Cortex of kidney (tissue), 1 donor: ENCODE measurements at places on chromosomes 11 and 22.

GRCh38 chr11:130480711-130481140 lies 32.3 kb downstream of the ADAMTS15 start:
- no peak for DNase-seq

GRCh38 chr11:16817351-16817750 lies 78.9 kb downstream of the C11orf58 start:
- no peak for DNase-seq

DNA sequence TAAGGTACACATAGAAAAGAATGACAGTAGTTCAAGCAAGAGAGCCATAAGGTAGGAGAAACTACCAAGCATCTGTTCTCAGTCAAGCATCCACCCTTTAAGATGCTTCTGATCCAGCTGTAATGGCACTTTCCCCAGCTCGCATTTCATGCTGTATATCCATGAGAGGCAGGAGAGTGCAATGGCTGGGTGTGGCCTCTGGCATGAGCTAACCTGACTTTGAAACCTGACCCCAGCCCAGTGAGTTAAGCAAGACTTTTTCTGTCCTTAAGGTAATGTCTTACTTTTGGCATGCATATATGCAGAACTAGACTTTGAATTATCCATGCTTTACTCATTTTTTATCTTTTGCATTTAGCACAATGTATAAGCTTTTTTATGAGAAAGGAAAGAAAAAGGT lies 79.8 kb upstream of the CNTN5 start:
- no peak for DNase-seq

GRCh38 chr11:109668973-109669634 lies 247.1 kb downstream of the C11orf87 start:
- DNase-seq = no peak

- no peak for DNase-seq
Measured at GRCh38 chr11:15158351-15159015, 43.8 kb downstream of the INSC start.

DNA sequence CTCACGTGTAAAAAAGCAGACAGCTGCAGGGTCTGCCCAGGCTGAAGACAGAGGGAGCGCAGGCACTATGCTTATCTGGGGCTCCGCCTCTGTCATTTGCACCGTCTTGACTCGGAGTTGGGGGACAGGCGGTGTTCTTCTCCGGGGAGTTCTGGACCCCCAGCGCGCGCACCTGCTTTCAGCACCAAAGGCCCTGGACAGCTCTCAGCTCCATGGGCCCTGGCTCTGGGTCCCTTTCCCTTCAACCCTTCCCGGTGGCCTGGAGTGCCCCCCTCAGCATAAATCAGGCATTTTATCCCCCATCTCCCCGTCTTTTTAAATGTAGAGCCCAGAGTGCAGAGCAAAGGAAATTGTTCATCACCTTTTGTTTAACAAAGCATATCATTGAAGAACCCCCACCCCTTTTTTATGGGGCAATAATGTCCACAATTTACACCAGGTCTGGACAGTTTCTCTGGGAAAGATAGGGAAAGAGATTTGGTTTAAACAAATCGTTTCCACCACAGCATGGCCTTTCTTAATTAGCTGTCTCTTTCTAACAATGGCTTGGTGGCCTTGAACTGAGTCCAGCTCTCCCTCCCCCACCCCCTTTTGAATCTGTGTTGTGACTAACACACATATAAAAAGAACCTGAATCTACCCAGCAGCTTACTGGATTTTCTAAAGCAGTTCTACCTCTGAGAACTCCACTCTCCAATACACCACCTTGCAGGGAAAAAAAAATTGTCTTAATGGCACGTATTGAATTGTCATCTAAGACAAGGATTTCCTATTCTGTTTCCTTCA lies 1.7 kb downstream of the SEZ6L start:
- DNase-seq = no peak

DNA sequence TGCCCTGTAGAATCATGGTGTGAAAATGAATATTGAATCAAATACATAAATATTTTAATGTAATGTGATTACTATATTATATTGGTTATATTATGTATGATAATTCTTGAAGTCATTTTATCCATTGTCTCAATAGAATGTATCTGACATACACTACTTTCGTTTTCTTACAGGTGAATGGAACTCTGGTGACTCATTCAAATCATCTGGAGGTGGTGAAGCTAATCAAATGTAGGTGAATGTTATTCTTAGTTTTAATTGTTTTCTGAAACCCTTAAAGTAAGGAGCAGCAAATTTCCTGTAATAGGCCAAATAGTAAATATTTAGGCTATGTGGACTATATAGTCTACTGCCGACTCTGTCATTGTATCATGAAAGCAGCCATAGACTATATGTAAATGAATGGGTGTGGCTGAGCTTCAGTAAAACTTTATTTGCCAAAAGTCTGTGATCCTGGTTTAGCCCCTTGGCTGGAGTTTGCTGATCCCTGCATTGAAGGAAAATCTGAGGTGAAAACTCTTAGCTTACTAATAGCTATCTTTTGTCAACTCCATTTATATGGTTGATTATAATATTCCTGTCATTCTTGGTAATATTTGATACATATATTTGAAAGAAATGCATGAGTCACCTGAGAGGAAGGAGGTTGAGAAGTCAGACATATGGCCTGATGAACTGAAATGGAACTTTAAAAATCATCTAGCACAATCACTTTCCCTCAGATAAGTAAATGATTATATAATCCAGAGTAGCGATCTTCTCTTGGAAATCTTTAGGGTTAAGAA lies 87.2 kb upstream of the GRIK4 start:
- no peak for DNase-seq

DNA sequence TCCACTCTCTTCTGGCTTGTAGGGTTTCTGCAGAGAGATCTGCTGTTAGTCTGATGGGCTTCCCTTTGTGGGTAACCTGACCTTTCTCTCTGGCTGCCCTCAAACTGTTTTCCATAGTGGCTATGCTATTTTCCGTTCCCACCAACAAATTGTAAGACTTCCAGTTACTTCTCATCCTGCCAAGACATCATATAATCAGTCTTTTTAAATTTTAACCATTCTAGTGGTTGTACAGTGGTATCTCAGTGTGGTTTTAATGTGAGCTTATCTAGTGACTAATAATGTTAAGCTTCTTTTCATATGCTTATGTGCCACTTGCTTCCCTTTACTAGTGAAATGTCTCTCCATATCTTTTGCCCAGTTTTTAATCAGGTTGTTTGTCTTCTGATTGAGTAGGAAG lies 13.6 kb upstream of the TRIM29 start:
- no peak for DNase-seq

DNA sequence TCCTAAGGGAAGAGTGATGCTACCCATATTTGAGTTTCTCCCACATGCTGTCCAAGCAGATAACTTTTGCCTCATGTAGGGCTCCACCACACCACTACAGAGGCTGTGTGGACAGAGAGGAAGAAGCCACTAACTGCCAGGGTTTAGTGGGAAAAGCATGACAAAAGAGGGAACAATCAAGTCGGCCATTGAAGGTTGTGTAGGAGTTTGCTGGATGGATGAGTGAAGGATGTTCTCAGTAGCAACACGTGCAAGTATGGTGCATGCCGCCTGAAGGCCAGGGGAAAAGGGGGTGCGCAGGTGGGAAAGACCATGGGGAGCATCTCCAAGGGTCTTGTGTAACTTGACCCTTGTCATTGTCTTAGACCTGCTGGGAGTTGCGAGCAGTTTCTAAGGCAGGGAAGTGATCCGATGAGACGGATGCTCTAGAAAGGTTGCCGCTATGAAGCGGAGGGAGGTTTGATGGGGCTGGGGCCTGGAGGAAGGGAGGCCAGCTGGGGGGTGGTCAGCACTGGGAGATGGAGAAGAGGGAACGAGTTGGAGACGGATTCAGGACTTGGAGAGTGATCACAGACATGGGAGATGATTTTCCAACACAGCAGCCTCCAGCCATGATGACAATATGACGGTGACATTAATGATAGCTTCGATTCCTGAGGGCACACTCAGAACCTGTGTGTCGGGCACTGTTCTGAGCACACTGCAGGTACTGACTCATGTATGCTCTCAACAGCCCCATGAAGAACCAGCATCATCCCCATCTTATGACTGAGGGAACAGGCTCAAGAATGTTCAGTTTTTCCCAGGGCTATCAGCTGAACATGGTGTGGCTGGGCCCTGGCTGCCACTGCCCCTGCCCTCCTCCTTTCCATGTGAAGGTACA lies 53.7 kb downstream of the CD6 start:
- no peak for DNase-seq

DNA sequence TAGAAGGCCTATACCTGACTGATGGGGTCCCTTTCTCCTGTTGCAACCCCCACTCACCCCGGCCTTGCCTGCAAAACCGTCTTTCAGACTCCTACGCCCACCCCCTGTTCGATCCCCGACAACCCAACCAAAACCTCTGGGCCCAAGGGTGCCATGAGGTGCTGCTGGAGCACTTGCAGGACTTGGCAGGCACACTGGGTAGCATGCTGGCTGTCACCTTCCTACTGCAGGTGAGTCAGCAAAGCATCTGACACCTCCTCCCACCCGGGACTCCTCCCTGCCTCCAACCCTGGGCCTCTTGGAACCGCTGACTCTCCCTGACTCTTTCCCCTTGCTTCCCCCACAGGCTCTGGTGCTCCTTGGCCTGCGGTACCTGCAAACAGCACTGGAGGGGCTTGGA lies 1.2 kb downstream of the ROM1 start:
- no peak for DNase-seq
